ENCODE measurements at places on chromosomes 7 and 10. TPM values are rescaled to one million over a fixed set of nuclear protein-coding genes. Genes with fewer than 3 reads are reported as not detected.

DNA sequence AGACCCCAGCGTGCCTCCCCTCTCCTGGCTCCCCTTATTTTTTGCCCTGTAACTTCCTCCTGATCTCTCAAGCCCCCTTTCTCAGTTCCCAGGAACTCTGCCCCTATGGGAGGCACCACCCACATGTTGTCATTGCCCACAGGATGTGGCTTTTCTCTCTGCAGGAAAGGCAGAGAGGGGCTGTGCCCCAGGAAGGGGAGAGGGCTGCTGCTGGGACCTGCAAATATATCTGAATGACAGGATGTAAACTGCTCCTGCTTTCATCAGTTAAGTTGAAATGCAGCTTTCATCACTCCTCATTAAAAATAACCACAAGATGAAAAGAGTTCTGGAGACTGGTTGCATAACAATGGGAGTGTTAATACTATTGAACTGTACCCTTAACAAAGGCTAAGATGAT is 103.3 kb downstream of the CLEC2L start:
- H3K36me3 ChIP-seq = no peaks in the 10 kb centered on the region
- H3K4me1 ChIP-seq = no peaks in the 10 kb centered on the region
- no peak overlapping the region for H3K4me3 ChIP-seq
- H3K27me3 ChIP-seq = no peaks in the 10 kb centered on the region

The NRG3 gene
- 0.08 TPM for total RNA-seq

GRCh38 chr10:6108631-6109443 is 20.0 kb downstream of the RBM17 start:
- no peak overlapping the region for H3K4me3 ChIP-seq
- H3K27me3 ChIP-seq = no peaks in the 10 kb centered on the region
- H3K36me3 ChIP-seq = peaks cover 33% of the 10 kb centered on the region
- no peak overlapping the region for H3K27ac ChIP-seq

DNA sequence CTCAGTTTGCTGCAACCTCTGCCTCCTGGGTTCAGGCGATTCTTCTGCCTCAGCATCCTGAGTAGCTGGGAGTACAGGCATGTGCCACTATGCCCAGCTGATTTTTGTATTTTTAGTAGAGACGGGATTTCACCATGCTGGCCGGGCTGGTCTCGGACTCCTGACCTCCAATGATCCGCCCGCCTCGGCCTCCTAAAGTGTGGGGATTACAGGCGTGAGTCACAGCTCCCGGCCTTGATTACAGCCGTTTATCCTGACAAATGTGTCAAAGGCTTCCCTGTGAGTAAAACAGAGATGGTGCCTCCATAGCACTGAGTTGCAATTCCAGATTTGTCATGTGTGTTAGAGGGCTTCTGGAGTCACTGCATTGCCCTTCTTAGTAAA is 273.7 kb downstream of the CCDC3 start:
- H3K36me3 ChIP-seq = no peaks in the 10 kb centered on the region
- no peak overlapping the region for H3K4me3 ChIP-seq
- DNase-seq = no peak
- H3K27ac ChIP-seq = no peak overlapping the region

- H3K36me3 ChIP-seq = no peaks in the 10 kb centered on the region
- 0 out of 2 replicates have a peak, but pooled peaks cover 4% of the 10 kb centered on the region for H3K4me1 ChIP-seq
- no peaks in the 10 kb centered on the region for H3K27me3 ChIP-seq
Observed at GRCh38 chr7:78073609-78074382, 275.2 kb downstream of the PHTF2 start.

- no peaks in the 10 kb centered on the region for H3K27me3 ChIP-seq
- peak overlapping the region; percentile 81 for H3K27ac ChIP-seq
- no peaks in the 10 kb centered on the region for H3K36me3 ChIP-seq
Observed at GRCh38 chr10:114550756-114551635, 107.1 kb downstream of the ABLIM1 start.

GRCh38 chr10:79267499-79267898 is 79.8 kb upstream of the PPIF start:
- no peak overlapping the region for H3K4me3 ChIP-seq
- no peaks in the 10 kb centered on the region for H3K36me3 ChIP-seq
- no peak for DNase-seq
- H3K27me3 ChIP-seq = no peaks in the 10 kb centered on the region
- no peak overlapping the region for H3K27ac ChIP-seq
- H3K4me1 ChIP-seq = no peaks in the 10 kb centered on the region

The LLCFC1 gene
- not detected for total RNA-seq

- no peak for DNase-seq
- no peak overlapping the region for H3K27ac ChIP-seq
- no peaks in the 10 kb centered on the region for H3K4me1 ChIP-seq
- H3K4me3 ChIP-seq = no peak overlapping the region
- no peaks in the 10 kb centered on the region for H3K36me3 ChIP-seq
Observed at GRCh38 chr7:11416641-11417458, 415.1 kb downstream of the THSD7A start.
